Astrocyte (in vitro differentiated cells and primary cell): ENCODE measurements at places on chromosomes 1 and 21. TPM values are rescaled to one million over a fixed set of nuclear protein-coding genes. Genes with fewer than 3 reads are reported as not detected.

Gene KAZN
- 7.8 and 9.4 TPM in 2 replicates for total RNA-seq

Gene SH3GLB1
- total RNA-seq, result 138 and 147 TPM in 2 replicates

Gene INAVA
- 9.5 and 10.3 TPM in 2 replicates for total RNA-seq

Gene GBP4
- total RNA-seq, result 0.32 and 0.34 TPM in 2 replicates

Gene HSD3B1
- total RNA-seq, result 0.61 and 2.8 TPM in 2 replicates

Gene SAMSN1
- total RNA-seq, result 0.09 TPM in 1 of 2 replicates, not detected in the other

Gene INKA2
- total RNA-seq, result 7.3 and 12.6 TPM in 2 replicates

Gene CLCA2
- total RNA-seq, result 0.46 and 0.77 TPM in 2 replicates

Gene RNU1-2
- 1,356 and 1,553 TPM in 2 replicates for total RNA-seq

Gene GRIK3
- 0.12 and 0.16 TPM in 2 replicates for total RNA-seq

Gene RAB7B
- 6.6 and 8.1 TPM in 2 replicates for total RNA-seq

Gene ARMH1
- total RNA-seq, result 2.5 and 4.8 TPM in 2 replicates

Gene SLC6A9
- 45.2 and 51.4 TPM in 2 replicates for total RNA-seq

Gene CYP4A11
- not detected in 2 replicates for total RNA-seq

Gene KCND3
- total RNA-seq, result 0.43 TPM in 2 replicates

Gene HSD3B2
- not detected in 2 replicates for total RNA-seq

Gene GNG4
- total RNA-seq, result 2.6 and 3.8 TPM in 2 replicates

Gene FCAMR
- total RNA-seq, result not detected in 2 replicates

Gene LCE2C
- total RNA-seq, result not detected in 2 replicates

Gene PGLYRP3
- total RNA-seq, result not detected in 2 replicates

Gene ACBD6
- 36.8 and 43.4 TPM in 2 replicates for total RNA-seq

Gene AQP10
- 0.17 TPM in 1 of 2 replicates, not detected in the other for total RNA-seq

Gene CD53
- not detected in 2 replicates for total RNA-seq

Gene MAP1LC3C
- 3.4 and 9.9 TPM in 2 replicates for total RNA-seq

Gene PARS2
- 4.8 and 5.4 TPM in 2 replicates for total RNA-seq

Gene ATP1A4
- not detected in 2 replicates for total RNA-seq

Gene BNIPL
- total RNA-seq, result 0.29 and 0.73 TPM in 2 replicates

Gene TCHHL1
- not detected in 2 replicates for total RNA-seq

Gene THRAP3
- 109 and 110 TPM in 2 replicates for total RNA-seq

Gene ERICH3
- total RNA-seq, result not detected in 2 replicates

Gene ERI3
- total RNA-seq, result 58.3 and 60.5 TPM in 2 replicates

Gene PLXNA2
- 16.3 and 17.7 TPM in 2 replicates for total RNA-seq

Gene CELA2A
- not detected in 2 replicates for total RNA-seq

Gene AK5
- 1.7 and 4.4 TPM in 2 replicates for total RNA-seq

Gene TEX38
- total RNA-seq, result not detected in 2 replicates

Gene LRP8
- total RNA-seq, result 12.8 and 13.9 TPM in 2 replicates

Gene ARHGEF10L
- total RNA-seq, result 14.2 and 15.7 TPM in 2 replicates

Gene DENND2C
- 2.8 and 3.2 TPM in 2 replicates for total RNA-seq

Gene PRDM2
- total RNA-seq, result 48.8 and 49.0 TPM in 2 replicates

Gene PTGER3
- 0.64 and 1.1 TPM in 2 replicates for total RNA-seq

Gene ADCY10
- 0.07 and 0.27 TPM in 2 replicates for total RNA-seq

Gene GSTM2
- total RNA-seq, result 11.8 and 13.4 TPM in 2 replicates

Gene SLC5A9
- not detected in 2 replicates for total RNA-seq

Gene GJA5
- 0.27 and 0.36 TPM in 2 replicates for total RNA-seq

Gene IL12RB2
- total RNA-seq, result 0.11 TPM in 1 of 2 replicates, not detected in the other

Gene FCGR1A
- total RNA-seq, result not detected in 2 replicates

Gene NPPB
- 333 and 449 TPM in 2 replicates for total RNA-seq

Gene AADACL4
- total RNA-seq, result not detected in 2 replicates

Gene OR2M3
- not detected in 2 replicates for total RNA-seq

Gene ELAPOR1
- total RNA-seq, result 1.2 and 1.7 TPM in 2 replicates

Gene FAM131C
- 0.11 and 0.38 TPM in 2 replicates for total RNA-seq

Gene NMNAT2
- 0.36 and 0.50 TPM in 2 replicates for total RNA-seq

Gene BLACAT1
- total RNA-seq, result 2.2 and 2.3 TPM in 2 replicates

Gene KRTAP26-1
- not detected in 2 replicates for total RNA-seq

Gene MCM3AP
- total RNA-seq, result 84.2 and 86.7 TPM in 2 replicates

Gene ARHGAP30
- total RNA-seq, result 0.19 and 0.25 TPM in 2 replicates

Gene AZIN2
- total RNA-seq, result 10.1 and 15.6 TPM in 2 replicates

Gene SERPINC1
- not detected in 2 replicates for total RNA-seq
